ENCODE measurements at places on chromosomes 3 and 15. TPM values are rescaled to one million over a fixed set of nuclear protein-coding genes. Genes with fewer than 3 reads are reported as not detected.

The CD276 gene
- total RNA-seq: 29.8 TPM

The CFAP44 gene
- total RNA-seq: 4.3 TPM

The CACNA2D3 gene
- 4.9 TPM for total RNA-seq

The ILDR1 gene
- not detected for total RNA-seq

The SPTBN5 gene
- under 0.01 TPM for total RNA-seq

The SLC22A13 gene
- not detected for total RNA-seq

The IQCF6 gene
- total RNA-seq: not detected

- no peaks in the 10 kb centered on the region for H3K27me3 ChIP-seq
- no peak for DNase-seq
- no peaks in the 10 kb centered on the region for H3K4me1 ChIP-seq
- no peak overlapping the region for H3K4me3 ChIP-seq
- H3K27ac ChIP-seq: no peak overlapping the region
These were observed 29.8 kb downstream of the SPICE1 start for GRCh38 chr3:113485161-113485609.

DNA sequence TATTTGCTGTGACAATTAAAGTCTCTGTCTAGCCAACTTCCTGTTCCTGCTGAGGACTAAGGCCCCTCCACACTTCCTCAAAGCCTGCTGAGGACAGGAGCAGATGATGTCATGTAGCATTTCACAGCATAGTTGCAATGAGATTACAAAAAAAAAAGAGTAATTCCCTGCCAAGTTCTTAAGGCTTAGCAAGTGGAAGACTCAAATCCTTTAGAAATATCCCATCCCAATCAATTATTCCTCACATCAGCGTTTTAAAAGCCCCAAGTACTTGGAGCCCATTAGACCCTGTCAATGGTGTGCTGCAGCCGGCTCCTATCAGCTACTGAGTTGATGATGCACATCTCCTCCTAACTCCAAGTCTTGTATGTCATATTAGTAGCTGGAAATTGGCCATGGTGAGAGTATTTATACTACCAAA lies 51.7 kb downstream of the TRANK1 start:
- H3K36me3 ChIP-seq: no peaks in the 10 kb centered on the region
- H3K4me3 ChIP-seq: no peak overlapping the region
- no peak overlapping the region for H3K27ac ChIP-seq
- no peak for DNase-seq
- H3K4me1 ChIP-seq: no peaks in the 10 kb centered on the region
- no peaks in the 10 kb centered on the region for H3K27me3 ChIP-seq

- H3K27ac ChIP-seq: peak overlapping the region; percentile 79
- no peak overlapping the region for H3K4me3 ChIP-seq
- H3K27me3 ChIP-seq: no peaks in the 10 kb centered on the region
- H3K4me1 ChIP-seq: peaks cover 24% of the 10 kb centered on the region
These were observed 16.0 kb upstream of the SRP14 start for GRCh38 chr15:40054855-40055575.

- peaks cover 100% of the 10 kb centered on the region for H3K36me3 ChIP-seq
- H3K27me3 ChIP-seq: no peaks in the 10 kb centered on the region
- H3K27ac ChIP-seq: no peak overlapping the region
- H3K4me3 ChIP-seq: no peak overlapping the region
- H3K4me1 ChIP-seq: no peaks in the 10 kb centered on the region
These were observed 38.2 kb downstream of the MTMR10 start for GRCh38 chr15:30953183-30953582.

GRCh38 chr15:89361451-89362202 lies 27.0 kb upstream of the POLG start:
- peaks cover 14% of the 10 kb centered on the region for H3K4me1 ChIP-seq
- peaks cover 100% of the 10 kb centered on the region for H3K27me3 ChIP-seq
- H3K4me3 ChIP-seq: no peak overlapping the region
- peak; percentile 73 for DNase-seq
- no peaks in the 10 kb centered on the region for H3K36me3 ChIP-seq

DNA sequence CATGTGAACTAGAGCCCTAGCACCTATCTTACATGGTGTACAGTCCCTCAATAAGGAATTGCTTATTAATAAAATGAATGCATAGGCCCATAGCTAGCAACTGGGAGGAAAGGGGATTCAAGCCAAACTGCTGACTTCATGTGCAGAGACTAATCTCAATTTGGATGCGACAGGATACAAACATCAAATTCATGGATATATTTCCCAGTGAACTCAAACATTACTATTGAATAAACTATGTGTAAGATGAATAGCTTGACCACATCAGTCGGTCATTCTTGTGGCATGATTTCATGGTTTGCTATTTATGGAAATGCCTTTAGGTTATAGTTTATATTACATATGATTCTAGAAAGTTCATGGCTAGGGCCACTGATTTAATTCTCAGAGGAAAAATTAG lies 268.6 kb upstream of the SLITRK3 start:
- H3K36me3 ChIP-seq: no peaks in the 10 kb centered on the region
- no peak overlapping the region for H3K4me3 ChIP-seq
- DNase-seq: no peak
- H3K27me3 ChIP-seq: no peaks in the 10 kb centered on the region
- peaks cover 13% of the 10 kb centered on the region for H3K4me1 ChIP-seq

DNA sequence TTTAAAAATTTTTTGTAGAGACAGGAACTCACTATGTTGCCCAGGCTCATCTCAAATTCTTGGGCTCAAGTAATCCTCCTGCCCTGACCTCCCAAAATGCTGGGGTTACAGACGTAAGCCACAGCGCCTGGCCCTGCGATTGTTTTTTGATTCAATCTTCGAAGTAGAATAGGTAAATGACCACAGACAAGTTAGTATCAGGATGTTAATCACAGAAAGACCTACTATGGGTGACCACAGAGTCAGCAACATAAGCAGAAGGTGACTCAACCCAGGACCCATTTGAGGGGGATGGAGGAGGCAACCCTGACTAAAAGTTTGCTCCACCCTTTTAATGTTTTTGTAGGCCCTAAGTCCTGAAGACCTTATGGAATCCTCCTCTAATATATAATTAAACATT lies 10.0 kb upstream of the USP3 start:
- no peaks in the 10 kb centered on the region for H3K36me3 ChIP-seq
- DNase-seq: no peak
- H3K4me1 ChIP-seq: peaks cover 20% of the 10 kb centered on the region
- H3K27ac ChIP-seq: no peak overlapping the region

GRCh38 chr3:62248734-62249483 lies 124.4 kb downstream of the FEZF2 start:
- no peaks in the 10 kb centered on the region for H3K27me3 ChIP-seq
- H3K4me1 ChIP-seq: no peaks in the 10 kb centered on the region
- no peak for DNase-seq
- H3K27ac ChIP-seq: no peak overlapping the region
- H3K4me3 ChIP-seq: no peak overlapping the region

DNA sequence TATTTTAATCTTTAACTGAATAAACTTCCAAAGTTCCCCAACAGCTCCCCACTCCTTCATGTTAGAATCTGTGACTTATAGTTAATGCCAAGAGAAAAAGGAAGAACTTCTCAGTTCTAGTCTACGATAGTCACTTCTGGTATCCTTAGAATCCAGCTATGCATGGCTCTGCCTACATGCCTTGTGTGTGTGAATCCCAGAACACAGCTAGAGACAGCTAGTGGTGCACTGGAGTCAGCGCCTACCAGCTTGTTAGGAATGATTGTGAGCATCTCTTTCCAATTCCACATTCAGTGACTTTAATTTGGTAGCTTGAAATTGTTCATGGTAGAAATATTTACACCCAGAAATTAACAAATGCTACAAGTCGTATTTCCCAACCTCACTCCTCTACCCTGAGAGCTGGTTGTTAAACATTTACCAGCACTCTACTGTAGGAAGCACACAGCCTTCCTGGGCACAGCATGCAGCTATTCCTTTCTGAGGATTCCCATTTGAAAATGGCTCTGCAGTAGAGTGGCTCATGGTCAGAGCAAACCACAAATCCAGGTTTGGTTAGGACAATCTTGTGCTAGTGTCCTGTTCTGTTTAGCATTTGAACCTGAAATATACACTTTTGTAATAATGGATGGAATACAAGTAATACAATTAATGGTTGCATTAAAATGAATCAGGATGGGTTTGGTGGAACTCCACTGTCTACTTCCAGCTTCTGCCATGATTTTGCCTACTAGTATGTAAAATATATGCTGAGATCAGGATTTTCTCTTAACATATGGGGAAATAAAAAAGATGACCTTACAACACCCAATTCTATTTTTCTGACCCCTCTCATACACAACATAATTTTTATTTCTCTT lies 371.0 kb upstream of the GBE1 start:
- H3K27ac ChIP-seq: no peak overlapping the region
- no peaks in the 10 kb centered on the region for H3K27me3 ChIP-seq
- no peaks in the 10 kb centered on the region for H3K4me1 ChIP-seq
